ENCODE measurements at places on chromosomes 6 and 20.

GRCh38 chr20:46562373-46563169 lies 12.1 kb upstream of the OCSTAMP start:
- DNase-seq: peak; percentile 61

DNA sequence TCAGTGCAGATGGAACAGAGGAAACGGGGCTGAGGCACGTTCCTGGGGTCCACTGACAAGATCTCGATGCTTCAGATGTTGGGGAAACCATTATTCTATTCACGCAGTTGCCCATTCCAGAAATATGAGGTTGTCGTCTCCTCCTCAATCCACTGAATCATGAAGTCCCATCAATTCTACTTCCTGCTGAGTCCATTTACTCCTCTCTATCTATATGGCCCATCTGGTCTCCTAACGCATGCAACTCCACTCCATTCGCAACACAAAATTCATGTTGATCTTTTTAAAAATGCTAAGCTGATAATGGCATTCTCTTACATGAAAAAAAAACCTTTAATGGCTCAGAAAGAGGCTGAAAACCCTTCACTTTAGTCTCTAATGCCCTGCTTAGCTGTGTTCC lies 37.5 kb downstream of the MAP3K5 start:
- no peak for DNase-seq

GRCh38 chr6:33018904-33019303 lies 9.5 kb upstream of the HLA-DOA start:
- peak; percentile 19 for DNase-seq

- peak; percentile 28 for DNase-seq
Measured at GRCh38 chr6:121443971-121444541, 8.6 kb downstream of the GJA1 start.

DNA sequence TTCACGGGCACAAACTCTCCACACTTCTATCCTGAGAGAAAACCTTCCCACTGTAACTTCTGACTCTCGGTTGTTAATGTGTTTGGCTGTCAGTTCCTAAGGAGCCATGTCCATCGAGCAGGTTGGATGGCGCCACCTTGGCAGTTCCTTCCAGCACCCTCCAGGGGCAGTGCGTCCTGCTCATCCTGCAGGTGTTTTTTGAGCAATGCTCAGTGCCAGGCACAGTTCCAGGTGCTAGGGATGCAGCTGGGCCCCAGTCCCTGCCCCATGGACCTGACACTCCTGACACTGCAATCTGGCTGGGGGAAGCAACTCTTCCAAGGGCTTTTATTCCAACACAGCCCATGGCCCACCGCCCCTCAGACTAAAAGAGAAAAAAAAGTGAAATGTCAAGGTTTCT lies 376.4 kb downstream of the PREX1 start:
- DNase-seq: no peak

DNA sequence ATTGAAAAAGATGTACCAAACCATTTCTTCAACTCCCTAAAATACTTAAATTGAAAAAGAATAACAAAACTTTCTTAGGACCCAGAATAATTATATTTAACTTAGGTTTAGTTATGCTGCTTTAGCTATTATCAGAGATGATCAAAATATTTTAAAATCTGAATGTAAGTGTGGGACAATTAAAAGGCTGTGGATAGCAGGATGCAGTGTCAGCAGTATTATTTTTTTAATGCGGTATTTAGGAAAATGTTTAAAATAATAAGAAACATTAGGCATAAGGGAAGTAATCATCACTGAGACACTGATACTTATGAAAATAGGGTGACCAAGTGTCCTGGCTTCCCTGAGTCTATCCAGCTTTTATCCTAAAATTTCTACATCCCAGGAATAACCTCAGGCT lies 161.5 kb upstream of the PTCHD4 start:
- no peak for DNase-seq

Measured in fibroblast of skin of right biceps (primary cell).